ENCODE measurements at places on chromosomes 2 and 18. TPM values are rescaled to one million over a fixed set of nuclear protein-coding genes. Genes with fewer than 3 reads are reported as not detected.

The PAX8 gene
- total RNA-seq, result 0.45 TPM

The TMEM37 gene
- total RNA-seq, result 5.2 TPM

The KCNG2 gene
- 1.1 TPM for total RNA-seq

The CSRNP3 gene
- total RNA-seq, result 3.7 TPM

The STARD6 gene
- total RNA-seq, result not detected

The PLCL1 gene
- total RNA-seq, result 11.6 TPM

The RABL2A gene
- total RNA-seq, result 16.1 TPM

The CYP27A1 gene
- 31.9 TPM for total RNA-seq

The TMEM163 gene
- total RNA-seq, result 0.36 TPM

The G6PC2 gene
- total RNA-seq, result not detected

The GLI2 gene
- 18.5 TPM for total RNA-seq

The SLC35F5 gene
- 82.4 TPM for total RNA-seq

The CERKL gene
- not detected for total RNA-seq

The TDRD15 gene
- 0.15 TPM for total RNA-seq

- no peak overlapping the region for H3K27ac ChIP-seq
- no peak overlapping the region for H3K4me3 ChIP-seq
- DNase-seq, result no peak
- H3K27me3 ChIP-seq, result no peaks in the 10 kb centered on the region
- no peaks in the 10 kb centered on the region for H3K4me1 ChIP-seq
These were observed 105.7 kb downstream of the KYNU start for GRCh38 chr2:142983174-142983573.

- no peak overlapping the region for H3K27ac ChIP-seq
- H3K36me3 ChIP-seq, result no peaks in the 10 kb centered on the region
- no peaks in the 10 kb centered on the region for H3K4me1 ChIP-seq
- no peak overlapping the region for H3K4me3 ChIP-seq
- no peak for DNase-seq
- H3K27me3 ChIP-seq, result no peaks in the 10 kb centered on the region
These were observed 373.7 kb upstream of the ACVR2A start for GRCh38 chr2:147471126-147471525.

GRCh38 chr2:127226132-127226519, 6.0 kb upstream of the CYP27C1 start:
- no peak overlapping the region for H3K27ac ChIP-seq
- DNase-seq, result no peak
- H3K36me3 ChIP-seq, result no peaks in the 10 kb centered on the region
- peaks cover 3% of the 10 kb centered on the region for H3K4me1 ChIP-seq

GRCh38 chr2:77101796-77102452, 420.3 kb downstream of the LRRTM4 start:
- no peaks in the 10 kb centered on the region for H3K36me3 ChIP-seq
- no peak for DNase-seq
- no peaks in the 10 kb centered on the region for H3K27me3 ChIP-seq
- no peak overlapping the region for H3K4me3 ChIP-seq
- H3K27ac ChIP-seq, result no peak overlapping the region

DNA sequence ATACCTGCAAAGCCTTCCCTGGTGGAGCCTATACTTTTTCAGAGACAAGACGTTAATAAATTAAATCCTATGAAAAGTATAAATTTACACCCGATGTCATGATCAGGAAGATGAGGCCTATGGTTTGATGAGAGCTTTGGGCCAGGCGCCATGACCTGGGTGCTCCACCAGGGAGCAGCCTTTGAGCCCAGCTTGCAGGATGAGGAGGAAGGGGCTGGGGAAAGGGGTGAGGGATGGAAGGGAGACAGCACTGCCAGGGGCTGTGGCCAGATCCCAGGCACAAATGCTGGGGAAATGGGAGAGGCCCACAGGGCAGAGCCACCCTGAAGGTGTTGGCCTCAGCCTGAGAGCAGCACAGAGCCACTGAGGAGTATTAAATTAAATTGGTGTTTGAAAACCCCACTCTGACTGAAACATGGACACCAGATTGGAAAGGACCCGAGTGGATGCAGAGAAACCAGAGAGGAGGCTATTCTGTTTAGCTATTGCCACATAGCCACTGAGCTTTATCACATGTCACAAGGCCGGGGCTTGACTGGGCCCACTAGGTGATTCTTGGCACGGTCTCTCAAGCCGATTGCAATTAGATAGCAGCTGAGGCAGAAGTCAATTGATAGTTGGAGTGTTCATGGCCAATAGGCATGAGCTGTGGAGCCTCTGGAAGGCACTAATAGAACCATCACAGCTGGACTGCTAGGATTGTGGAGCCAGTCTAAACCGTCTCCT, 9.6 kb upstream of the FAHD2A start:
- H3K4me1 ChIP-seq, result no peaks in the 10 kb centered on the region
- no peaks in the 10 kb centered on the region for H3K27me3 ChIP-seq
- no peak overlapping the region for H3K4me3 ChIP-seq
- no peak overlapping the region for H3K27ac ChIP-seq
- DNase-seq, result no peak
- no peaks in the 10 kb centered on the region for H3K36me3 ChIP-seq

- H3K27me3 ChIP-seq, result no peaks in the 10 kb centered on the region
- no peak overlapping the region for H3K4me3 ChIP-seq
- no peaks in the 10 kb centered on the region for H3K4me1 ChIP-seq
- H3K27ac ChIP-seq, result peak overlapping the region; percentile 94
- H3K36me3 ChIP-seq, result no peaks in the 10 kb centered on the region
These were observed 79.4 kb upstream of the ZNF532 start for GRCh38 chr18:58785171-58785805.

- H3K4me3 ChIP-seq, result no peak overlapping the region
- no peak for DNase-seq
- H3K27me3 ChIP-seq, result no peaks in the 10 kb centered on the region
- H3K36me3 ChIP-seq, result no peaks in the 10 kb centered on the region
These were observed 3.3 kb upstream of the SATB2 start for GRCh38 chr2:199460846-199461710.

GRCh38 chr2:182581196-182581935, 134.7 kb upstream of the DNAJC10 start:
- no peaks in the 10 kb centered on the region for H3K27me3 ChIP-seq
- no peak overlapping the region for H3K27ac ChIP-seq
- H3K36me3 ChIP-seq, result no peaks in the 10 kb centered on the region
- DNase-seq, result no peak
- H3K4me3 ChIP-seq, result no peak overlapping the region

DNA sequence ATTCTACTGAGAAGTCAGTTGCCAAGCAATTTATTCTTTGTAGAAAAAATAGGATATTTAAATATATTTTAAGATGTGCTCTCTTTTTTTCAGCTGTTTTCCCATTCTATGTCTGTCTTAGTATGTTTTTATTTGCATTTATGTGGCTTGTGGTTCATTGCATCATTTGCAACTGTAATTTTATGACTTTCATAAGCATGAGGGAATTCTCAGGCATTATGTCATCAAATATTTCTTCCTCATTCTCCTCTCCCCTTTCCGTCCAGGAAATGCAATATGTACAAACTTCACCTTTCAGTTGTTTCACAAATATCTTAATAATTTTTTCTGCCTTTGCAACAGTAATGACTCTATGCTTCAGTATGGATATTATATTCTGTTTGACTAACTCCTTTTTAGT, 560.2 kb upstream of the LRATD1 start:
- no peaks in the 10 kb centered on the region for H3K36me3 ChIP-seq
- no peak overlapping the region for H3K27ac ChIP-seq
- no peaks in the 10 kb centered on the region for H3K4me1 ChIP-seq
- H3K4me3 ChIP-seq, result no peak overlapping the region

- no peaks in the 10 kb centered on the region for H3K4me1 ChIP-seq
- no peak for DNase-seq
- no peaks in the 10 kb centered on the region for H3K27me3 ChIP-seq
- no peak overlapping the region for H3K27ac ChIP-seq
- H3K36me3 ChIP-seq, result no peaks in the 10 kb centered on the region
These were observed 50.0 kb downstream of the CPO start for GRCh38 chr2:206989311-206989710.

GRCh38 chr2:72261076-72261475, 113.4 kb upstream of the CYP26B1 start:
- H3K27ac ChIP-seq, result no peak overlapping the region
- H3K4me1 ChIP-seq, result no peaks in the 10 kb centered on the region
- no peak overlapping the region for H3K4me3 ChIP-seq
- DNase-seq, result no peak

DNA sequence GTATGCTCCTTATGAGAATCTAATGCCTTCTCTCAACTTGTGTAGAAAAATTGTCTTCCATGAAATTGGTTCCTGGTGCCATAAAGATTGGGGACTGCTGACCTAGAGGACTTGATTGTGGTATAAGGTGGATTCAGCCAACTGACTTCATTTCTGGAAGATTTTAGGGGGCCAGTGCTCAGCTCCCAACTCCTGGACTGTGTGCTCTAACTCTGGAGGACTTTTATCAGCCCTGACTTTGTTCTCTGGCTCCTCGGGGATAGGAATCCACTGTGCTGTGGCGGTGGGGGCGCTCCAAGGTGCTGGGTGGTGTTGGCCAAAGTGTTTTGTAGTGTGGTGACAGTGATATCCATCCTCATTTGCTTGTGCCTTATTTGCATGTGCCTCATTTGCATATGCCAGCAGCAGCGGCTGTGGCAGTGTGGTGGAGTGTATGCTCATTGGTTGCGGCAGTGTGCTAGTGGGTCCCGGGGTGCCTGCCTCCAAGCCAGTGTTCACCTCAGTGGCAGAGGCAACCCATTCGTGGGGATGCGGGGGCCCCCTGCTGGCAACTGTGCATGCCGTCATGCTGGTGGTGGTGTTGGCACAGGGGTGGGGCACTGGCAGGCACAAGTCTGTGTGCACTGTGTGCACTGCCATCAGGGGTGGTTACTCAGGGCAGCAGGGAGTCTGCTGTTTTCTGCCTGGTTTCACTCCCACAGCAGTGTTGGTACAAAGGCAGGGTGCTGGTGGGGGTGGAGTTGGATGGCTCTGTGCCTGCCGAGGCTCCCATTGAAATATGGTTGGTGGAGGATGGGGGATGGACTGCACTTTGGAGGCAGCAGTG, 19.6 kb downstream of the EHBP1 start:
- no peaks in the 10 kb centered on the region for H3K27me3 ChIP-seq
- no peak overlapping the region for H3K27ac ChIP-seq
- H3K4me3 ChIP-seq, result no peak overlapping the region

- no peaks in the 10 kb centered on the region for H3K36me3 ChIP-seq
- no peaks in the 10 kb centered on the region for H3K4me1 ChIP-seq
- H3K27ac ChIP-seq, result no peak overlapping the region
- H3K27me3 ChIP-seq, result no peaks in the 10 kb centered on the region
- no peak for DNase-seq
These were observed 126.6 kb downstream of the CNTNAP5 start for GRCh38 chr2:124151691-124152090.
